ENCODE measurements at places on chromosomes 6 and 20. TPM values are rescaled to one million over a fixed set of nuclear protein-coding genes. Genes with fewer than 3 reads are reported as not detected.

GRCh38 chr6:16163535-16164300 lies 34.8 kb downstream of the MYLIP start:
- DNase-seq = no peak

The SLC24A3 gene
- total RNA-seq = 1.9 TPM

GRCh38 chr6:35729722-35730121 lies 7.1 kb upstream of the ARMC12 start:
- no peak for DNase-seq

The CPNE5 gene
- 0.81 TPM for total RNA-seq

DNA sequence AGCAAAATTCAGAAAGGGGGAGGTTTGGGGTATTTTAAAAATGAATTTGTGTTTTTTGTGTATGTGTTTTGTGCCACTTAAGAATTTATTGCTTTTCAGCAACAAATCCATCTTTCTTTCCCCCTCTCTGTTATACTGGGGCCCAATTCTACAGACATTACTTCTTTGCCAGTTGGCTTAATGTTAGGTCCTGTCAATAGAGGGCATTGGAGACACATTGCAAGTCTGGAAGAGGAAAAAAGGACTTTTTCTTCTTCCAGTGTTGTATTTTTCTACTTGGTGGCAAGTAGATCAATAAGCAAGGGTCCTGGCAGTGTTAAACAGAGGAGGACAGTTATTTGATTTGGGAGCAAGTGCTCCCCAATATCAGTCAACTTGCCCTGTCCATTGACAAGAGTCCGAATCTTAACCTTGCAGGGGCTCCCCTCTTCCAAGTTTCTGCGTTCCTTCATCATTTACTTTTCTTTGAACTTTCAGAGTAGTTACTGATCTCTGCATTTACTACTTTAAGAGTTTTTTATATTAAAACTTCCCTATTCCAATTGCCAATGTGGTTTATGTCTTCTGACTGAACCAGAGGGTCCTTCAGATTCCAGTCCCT lies 23.4 kb downstream of the SCML4 start:
- no peak for DNase-seq

DNA sequence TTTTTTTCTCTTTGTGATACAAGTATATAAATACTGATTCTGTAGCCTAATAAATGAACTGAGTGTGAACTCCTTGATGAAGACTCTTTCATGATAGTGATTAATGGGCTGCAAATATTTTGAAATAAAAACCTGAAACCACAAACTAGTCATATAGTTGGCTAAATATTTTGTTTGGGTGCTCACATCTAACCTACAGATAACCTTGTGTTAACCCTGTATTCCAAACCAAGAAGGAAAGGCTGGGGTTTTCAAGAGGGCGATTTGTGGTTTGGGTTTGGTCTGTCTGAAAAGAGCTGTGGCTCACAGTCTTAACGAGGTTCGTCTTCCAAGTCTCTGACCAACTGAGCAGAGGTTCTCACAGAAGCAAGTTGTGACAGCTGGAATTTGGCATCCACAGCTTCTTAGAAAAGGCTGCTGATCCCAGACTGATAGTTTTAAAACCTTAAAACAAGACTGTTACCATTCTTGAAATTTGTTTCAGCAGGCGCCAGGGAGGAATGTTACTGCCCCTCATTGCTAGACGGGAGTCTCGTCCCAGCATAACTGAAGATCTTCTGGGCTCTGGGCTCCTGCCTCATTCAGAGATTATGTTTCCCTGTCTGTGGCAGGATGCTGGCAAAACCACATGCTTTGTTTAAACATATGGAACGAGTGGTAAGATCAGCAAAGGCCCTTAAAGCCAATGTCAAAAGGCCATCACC lies 736.4 kb upstream of the MARCKS start:
- peak; percentile 17 for DNase-seq

DNA sequence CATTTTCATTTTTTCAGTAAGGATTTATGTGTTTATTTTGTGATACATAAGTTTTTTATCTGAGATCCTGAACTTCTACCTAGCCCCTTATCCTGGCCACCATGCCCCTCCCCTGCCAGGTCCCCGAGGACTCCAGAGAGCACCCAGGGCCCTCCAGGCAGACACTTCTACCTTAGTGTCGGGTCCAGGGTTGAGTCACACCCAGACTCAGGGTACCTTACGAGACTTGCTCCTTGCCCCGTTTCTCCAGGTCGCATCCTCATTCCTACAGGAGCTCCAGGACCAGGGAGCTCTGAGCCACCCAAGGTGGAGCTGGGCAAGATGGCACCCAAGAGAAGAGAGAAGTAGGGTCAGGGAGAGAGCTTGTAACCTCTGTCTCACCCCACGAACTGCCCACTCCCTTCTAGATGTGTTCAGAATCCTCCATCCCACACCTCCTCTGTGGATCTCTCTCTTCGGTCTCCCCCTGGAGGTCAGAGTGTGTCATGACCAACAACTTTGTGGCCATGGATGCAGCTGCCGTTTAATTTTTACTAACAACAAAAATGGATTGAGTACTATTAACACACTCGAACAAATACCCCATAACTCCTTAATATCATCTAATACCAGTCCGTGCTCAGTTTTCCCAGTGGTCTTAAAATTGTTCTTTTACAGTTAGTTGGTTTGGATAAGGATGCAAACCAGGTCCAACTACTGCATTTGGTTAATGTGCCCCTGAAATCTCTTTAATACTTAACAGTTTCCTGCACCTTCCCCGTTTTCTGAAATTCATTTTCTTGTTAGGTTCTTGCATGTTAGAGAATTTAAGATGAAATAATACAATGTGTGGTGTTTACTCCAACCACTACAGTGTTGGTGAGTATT lies 130.6 kb upstream of the INSM1 start:
- no peak for DNase-seq

DNA sequence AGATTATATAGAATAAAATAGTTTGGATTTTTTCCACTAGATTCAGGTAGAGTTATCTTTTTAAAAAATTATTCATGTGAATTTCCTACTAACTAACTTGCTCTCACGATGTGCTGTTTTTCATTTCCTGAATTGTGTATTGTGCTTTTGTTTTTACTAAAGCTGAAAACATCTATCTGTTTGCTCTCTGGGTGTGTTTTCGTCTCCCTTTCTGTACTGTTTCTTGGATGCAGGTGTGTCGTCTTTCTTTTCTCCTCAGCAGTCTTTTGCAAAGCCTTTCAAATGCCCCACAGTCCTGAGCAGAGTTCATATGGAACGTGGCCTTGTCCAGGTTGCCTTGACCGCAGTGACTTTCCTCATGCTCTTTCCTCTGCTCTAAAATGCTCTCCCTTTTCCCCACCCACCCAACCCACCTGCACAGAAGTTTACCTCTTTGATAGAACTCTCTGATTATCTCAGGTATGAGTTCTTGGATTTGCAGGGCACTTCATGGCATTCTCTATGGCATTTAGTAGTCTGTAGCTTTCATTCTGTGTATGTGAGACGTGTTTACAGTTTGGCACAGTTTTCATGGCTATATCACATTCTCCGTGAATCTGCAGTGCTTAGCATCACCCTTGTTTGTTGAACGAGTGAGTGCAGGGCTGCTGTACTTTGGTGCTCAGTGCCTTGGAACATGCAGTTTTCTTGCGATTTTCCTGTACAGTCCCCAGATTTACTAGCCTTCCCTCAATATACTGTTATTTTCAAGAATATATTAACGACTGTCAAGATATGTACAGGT lies 77.1 kb downstream of the FARS2 start:
- no peak for DNase-seq

DNA sequence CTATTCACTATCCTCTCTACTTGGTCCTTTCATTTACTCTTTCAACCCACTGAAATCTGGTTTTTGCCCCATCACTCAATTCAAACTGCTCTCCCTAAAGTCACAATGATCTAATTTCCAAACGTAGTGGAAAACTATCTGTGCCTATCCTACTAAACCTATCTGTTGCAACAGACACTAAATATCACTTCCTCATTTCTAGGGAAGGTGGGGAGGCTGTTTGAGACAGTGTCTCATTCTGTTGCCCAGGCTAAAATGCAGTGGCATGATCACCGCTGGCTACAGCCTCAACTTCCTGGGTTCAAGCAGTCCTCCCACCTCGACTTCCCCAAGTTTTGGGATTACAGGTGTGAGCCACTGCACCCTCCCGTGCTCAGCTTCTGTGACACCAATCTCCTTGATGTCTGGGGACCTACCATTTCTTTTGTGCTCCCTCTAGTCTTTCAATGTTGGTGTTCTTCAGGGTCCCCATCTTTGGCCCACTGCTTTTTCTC lies 8.8 kb downstream of the RANBP9 start:
- no peak for DNase-seq

DNA sequence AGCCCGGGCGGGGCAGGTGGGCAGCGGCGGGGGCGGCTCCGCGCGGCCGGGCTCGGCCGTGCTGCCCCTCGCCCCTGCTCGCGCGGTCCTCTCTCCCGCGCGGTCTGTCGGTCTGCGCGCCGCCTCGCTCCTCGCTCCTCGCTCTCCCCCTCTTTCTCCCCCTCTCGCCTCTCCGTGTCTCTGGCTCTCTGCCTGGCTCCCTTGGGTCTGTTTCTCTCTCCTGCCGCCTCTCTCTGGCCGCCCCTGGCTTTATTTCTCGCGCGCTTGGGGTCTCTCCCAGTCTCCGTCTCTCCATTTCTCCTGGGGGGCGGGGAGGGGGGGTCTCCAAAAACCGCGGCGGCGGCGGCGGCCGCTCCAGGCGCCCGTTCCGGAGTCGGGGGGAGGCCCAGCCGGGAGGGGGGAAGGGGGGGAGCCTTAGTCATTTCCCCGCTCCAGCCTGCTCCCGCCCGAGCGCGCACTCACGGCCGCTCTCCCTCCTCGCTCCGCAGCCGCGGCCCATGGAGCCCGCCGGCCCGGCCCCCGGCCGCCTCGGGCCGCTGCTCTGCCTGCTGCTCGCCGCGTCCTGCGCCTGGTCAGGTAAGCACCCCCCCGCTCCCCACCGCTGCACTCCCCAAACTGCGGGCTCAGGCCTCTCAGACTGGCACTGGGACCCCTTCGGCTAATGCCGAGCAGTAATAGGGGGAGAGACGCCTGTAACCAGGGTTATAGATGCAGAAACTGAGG lies at the start of gene SIRPA:
SIRPA (plus strand) TSS at position 457 of the 723 bp plus-strand sequence; CDS start at position 498, 41 bp downstream.
- DNase-seq = peak; percentile 66

All from hematopoietic multipotent progenitor cell (in vitro differentiated cells).